Activated naive CD4-positive, alpha-beta T cell treated with anti-CD3 and anti-CD28 coated beads for 36 hours (primary cell): ENCODE measurements at places on chromosomes 3 and 15. TPM values are rescaled to one million over a fixed set of nuclear protein-coding genes. Genes with fewer than 3 reads are reported as not detected.

GRCh38 chr3:39750712-39751111 is 58.7 kb upstream of the MYRIP start:
- no peaks in the 10 kb centered on the region for H3K27me3 ChIP-seq
- H3K4me3 ChIP-seq: no peak overlapping the region
- DNase-seq: no peak

DNA sequence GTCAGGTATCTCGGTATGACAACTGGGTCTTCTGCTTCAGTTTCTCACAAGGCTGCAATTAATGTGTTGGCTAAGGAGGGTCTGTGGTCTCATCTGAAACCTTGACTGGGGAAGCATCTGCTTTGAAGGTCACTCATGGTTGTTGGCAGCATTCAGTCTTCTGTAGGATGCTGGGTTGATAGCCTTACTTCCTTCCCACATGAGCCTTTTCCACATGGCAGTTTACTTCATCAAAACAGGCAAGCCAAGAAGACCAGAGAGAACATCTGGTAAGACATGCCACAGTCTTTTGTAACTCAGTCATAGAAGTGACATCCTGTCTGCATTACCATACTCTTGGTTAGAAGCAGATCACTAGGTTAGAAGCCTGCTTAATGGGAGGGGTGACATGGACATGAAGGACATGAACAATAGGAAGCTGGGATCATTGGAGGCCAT is 49.5 kb downstream of the CMC1 start:
- H3K36me3 ChIP-seq: peaks cover 11% of the 10 kb centered on the region
- no peak overlapping the region for H3K27ac ChIP-seq
- H3K4me1 ChIP-seq: peaks cover 9% of the 10 kb centered on the region
- H3K4me3 ChIP-seq: no peak overlapping the region
- no peaks in the 10 kb centered on the region for H3K27me3 ChIP-seq

DNA sequence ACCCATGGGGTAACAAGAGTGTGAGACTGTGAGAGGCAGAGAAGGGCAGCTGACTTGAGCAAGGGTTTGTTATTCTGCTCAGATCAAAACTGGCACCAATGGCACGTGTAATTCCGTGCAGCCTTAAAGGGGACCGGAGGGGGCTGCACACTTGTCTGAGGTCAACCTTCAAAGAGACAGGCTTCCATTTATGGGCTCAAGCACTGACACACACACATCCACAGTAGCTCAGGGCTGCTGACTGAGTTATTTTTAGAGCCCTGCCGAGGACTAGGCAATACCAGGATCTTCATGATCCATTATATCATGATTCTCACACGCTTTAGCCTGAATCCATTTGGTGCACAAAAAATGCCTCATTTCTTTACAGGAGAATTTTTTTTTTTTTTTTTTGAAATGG is 20.6 kb upstream of the SPTBN5 start:
- H3K36me3 ChIP-seq: peaks cover 21% of the 10 kb centered on the region
- no peak for DNase-seq
- H3K27ac ChIP-seq: no peak overlapping the region

GRCh38 chr3:140530603-140531002 is 147.3 kb upstream of the TRIM42 start:
- H3K36me3 ChIP-seq: no peaks in the 10 kb centered on the region
- H3K27ac ChIP-seq: no peak overlapping the region
- H3K27me3 ChIP-seq: no peaks in the 10 kb centered on the region
- DNase-seq: no peak
- no peaks in the 10 kb centered on the region for H3K4me1 ChIP-seq

- H3K4me1 ChIP-seq: peaks cover 16% of the 10 kb centered on the region
- DNase-seq: no peak
- no peak overlapping the region for H3K27ac ChIP-seq
- H3K36me3 ChIP-seq: no peaks in the 10 kb centered on the region
- H3K4me3 ChIP-seq: no peak overlapping the region
- H3K27me3 ChIP-seq: no peaks in the 10 kb centered on the region
Observed at GRCh38 chr15:58551764-58552504, 120.1 kb downstream of the LIPC start.

- H3K27me3 ChIP-seq: no peaks in the 10 kb centered on the region
- H3K4me3 ChIP-seq: no peak overlapping the region
- H3K4me1 ChIP-seq: no peaks in the 10 kb centered on the region
- DNase-seq: no peak
Observed at GRCh38 chr3:32078864-32079263, 27.6 kb upstream of the GPD1L start.

GRCh38 chr15:78127882-78128281 is 3.4 kb downstream of the CIB2 start:
- peaks cover 9% of the 10 kb centered on the region for H3K4me1 ChIP-seq
- H3K27ac ChIP-seq: peak overlapping the region; percentile 11
- no peaks in the 10 kb centered on the region for H3K27me3 ChIP-seq
- no peak overlapping the region for H3K4me3 ChIP-seq

DNA sequence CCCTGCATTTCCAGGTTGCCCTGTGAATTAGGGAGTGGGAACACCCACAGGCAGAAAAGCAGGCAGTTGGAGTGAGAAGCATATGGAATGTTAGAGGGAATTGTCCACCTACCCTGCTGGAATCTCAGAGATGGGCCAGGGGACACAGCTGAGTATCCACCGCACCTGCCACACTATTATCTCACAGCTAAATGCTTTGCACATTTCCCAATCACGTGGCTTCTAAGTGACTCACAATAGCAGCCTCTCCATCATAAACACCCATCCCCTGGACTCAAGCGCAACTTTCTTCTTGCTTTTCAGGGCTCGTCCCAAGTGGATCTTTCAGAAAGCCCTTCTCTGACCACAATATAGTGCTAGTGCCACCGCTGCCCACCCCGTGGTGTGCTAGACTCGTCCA is 389.0 kb upstream of the LMCD1 start:
- no peak for DNase-seq
- H3K4me3 ChIP-seq: no peak overlapping the region
- no peaks in the 10 kb centered on the region for H3K36me3 ChIP-seq
- H3K27me3 ChIP-seq: no peaks in the 10 kb centered on the region

GRCh38 chr3:70342149-70342548 is 29.7 kb upstream of the MDFIC2 start:
- no peak for DNase-seq
- peaks cover 6% of the 10 kb centered on the region for H3K27me3 ChIP-seq
- H3K36me3 ChIP-seq: no peaks in the 10 kb centered on the region
- H3K27ac ChIP-seq: no peak overlapping the region
- H3K4me3 ChIP-seq: no peak overlapping the region

- no peaks in the 10 kb centered on the region for H3K4me1 ChIP-seq
- no peak overlapping the region for H3K4me3 ChIP-seq
- no peak overlapping the region for H3K27ac ChIP-seq
- no peak for DNase-seq
- no peaks in the 10 kb centered on the region for H3K36me3 ChIP-seq
Observed at GRCh38 chr15:70867911-70868467, 14.0 kb upstream of the LARP6 start.

GRCh38 chr3:59308684-59309083 is 258.9 kb upstream of the CFAP20DC start:
- no peak for DNase-seq
- H3K27me3 ChIP-seq: no peaks in the 10 kb centered on the region
- H3K4me3 ChIP-seq: no peak overlapping the region
- H3K27ac ChIP-seq: no peak overlapping the region

DNA sequence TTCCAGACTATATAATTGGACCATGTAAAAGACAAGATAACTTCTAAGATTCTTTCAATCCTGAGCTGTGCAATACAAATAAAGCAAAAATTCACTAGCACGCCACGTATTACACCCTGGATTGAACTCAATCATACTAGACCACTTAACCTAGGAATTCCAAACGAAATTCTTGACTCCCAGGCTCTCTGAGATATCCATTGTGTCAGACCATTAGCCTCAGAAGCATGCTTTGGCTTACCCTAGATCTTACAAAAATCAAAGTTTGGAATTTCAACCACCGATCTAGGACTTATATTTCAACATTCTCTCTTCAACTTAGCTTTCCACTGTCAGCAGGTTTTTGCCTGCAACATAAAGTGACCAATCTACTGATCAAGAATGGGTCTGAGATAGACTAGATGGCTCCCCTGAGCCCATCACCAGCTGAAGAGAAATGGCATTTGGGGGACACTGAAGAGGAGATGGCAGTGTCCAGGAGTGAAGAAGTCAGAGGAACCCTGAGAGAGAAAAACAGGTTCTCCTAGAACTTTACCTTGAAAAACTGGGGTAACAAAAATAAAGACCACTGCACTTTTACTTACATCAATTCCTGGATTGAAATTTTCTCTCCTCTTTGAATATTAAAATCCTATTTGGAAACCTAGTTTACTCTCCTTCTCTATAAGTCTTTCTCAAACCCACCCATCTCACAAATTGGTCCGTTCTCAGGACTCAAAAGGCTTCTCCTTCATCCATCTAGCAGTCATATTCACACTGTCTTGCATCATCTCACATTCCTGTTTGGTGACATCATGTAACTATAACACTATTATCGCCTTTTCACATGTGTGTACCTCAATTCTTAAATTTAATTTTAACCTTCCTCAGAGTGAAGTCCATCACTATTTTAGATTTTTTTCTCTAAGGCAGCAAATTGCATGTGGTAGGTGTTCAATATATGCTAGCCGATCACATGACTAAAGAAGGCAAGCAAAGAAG is 18.5 kb downstream of the CPNE4 start:
- DNase-seq: no peak
- H3K36me3 ChIP-seq: no peaks in the 10 kb centered on the region
- H3K27ac ChIP-seq: no peak overlapping the region

- DNase-seq: no peak
- H3K36me3 ChIP-seq: no peaks in the 10 kb centered on the region
- no peak overlapping the region for H3K27ac ChIP-seq
- H3K4me3 ChIP-seq: no peak overlapping the region
Observed at GRCh38 chr15:60371175-60372051, 26.4 kb downstream of the ANXA2 start.

DNA sequence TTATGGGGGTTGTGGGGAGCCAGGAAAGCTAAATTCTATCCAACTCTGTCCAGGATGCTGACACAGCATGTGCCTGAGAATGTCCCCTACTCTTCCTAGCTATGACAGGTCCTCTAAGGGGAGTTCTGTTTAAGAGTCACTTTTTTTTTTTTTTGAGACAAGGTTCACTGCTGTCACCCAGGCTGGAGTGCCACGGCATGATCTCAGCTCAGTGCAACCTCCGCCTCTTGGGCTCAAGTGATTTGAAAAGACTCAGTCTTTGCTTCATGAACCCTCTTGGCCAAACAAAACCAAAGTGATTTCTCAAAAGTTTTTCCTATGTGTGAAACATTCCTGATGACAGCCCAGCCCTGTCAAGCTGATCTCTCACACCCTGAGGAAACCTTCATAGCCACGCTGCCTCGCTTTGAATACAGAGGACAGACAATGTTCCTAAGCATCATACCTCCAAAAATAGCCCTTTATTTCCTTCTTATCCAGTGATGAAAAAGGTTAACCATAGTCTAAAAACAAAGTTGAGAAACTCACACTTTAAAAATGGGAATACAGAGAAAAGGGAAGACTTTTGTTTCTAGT is 105.5 kb upstream of the PROK2 start:
- H3K4me3 ChIP-seq: no peak overlapping the region
- H3K4me1 ChIP-seq: no peaks in the 10 kb centered on the region
- no peak for DNase-seq

DNA sequence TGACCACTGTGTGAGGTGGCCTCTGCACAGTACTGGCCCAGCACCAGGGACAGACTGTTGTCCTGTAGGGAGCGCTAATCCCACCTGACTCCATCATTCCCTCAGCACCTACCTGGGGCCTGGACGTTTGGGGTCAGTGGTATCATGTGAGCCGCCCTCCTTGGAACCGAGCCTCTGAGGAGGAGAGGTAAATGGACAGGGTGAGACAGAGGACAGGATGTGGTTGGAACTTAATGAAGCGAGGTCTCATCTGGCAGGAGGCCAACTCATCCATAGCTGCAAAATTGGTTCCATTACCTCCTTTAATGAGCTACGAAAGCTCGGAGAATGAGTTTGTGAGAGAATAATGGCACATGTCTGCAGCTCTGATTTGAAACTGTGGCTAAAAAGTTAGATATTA is 13.9 kb downstream of the MAPKAPK3 start:
- H3K4me1 ChIP-seq: peaks cover 88% of the 10 kb centered on the region
- H3K27ac ChIP-seq: no peak overlapping the region
- no peak for DNase-seq
- no peak overlapping the region for H3K4me3 ChIP-seq

- DNase-seq: no peak
- H3K27me3 ChIP-seq: no peaks in the 10 kb centered on the region
- H3K36me3 ChIP-seq: no peaks in the 10 kb centered on the region
- no peaks in the 10 kb centered on the region for H3K4me1 ChIP-seq
Observed at GRCh38 chr3:131158434-131158833, 131.8 kb downstream of the NEK11 start.

GRCh38 chr3:124984754-124985153 is 50.2 kb upstream of the MUC13 start:
- DNase-seq: no peak
- H3K4me3 ChIP-seq: no peak overlapping the region
- no peaks in the 10 kb centered on the region for H3K27me3 ChIP-seq
- no peaks in the 10 kb centered on the region for H3K4me1 ChIP-seq
- peaks cover 4% of the 10 kb centered on the region for H3K36me3 ChIP-seq
- no peak overlapping the region for H3K27ac ChIP-seq

Gene FBXW12
- total RNA-seq: not detected

Gene CKMT1A
- 0.35 TPM for total RNA-seq

Gene SLC9C1
- total RNA-seq: not detected

Gene KNG1
- not detected for total RNA-seq

Gene MTHFS
- total RNA-seq: 44.8 TPM

Gene TBL1XR1
- 162 TPM for total RNA-seq

Gene TMC3
- not detected for total RNA-seq
